ENCODE measurements at places on chromosomes 4 and X. TPM values are rescaled to one million over a fixed set of nuclear protein-coding genes. Genes with fewer than 3 reads are reported as not detected.

- H3K27ac ChIP-seq: peak overlapping the region; percentile 70
- H3K4me1 ChIP-seq: no peaks in the 10 kb centered on the region
- H3K36me3 ChIP-seq: no peaks in the 10 kb centered on the region
- H3K4me3 ChIP-seq: peak overlapping the region; percentile 54
- no peak for DNase-seq
- H3K27me3 ChIP-seq: no peaks in the 10 kb centered on the region
Measured at GRCh38 chrX:19887911-19888879, 795 bp upstream of the SH3KBP1 start.

DNA sequence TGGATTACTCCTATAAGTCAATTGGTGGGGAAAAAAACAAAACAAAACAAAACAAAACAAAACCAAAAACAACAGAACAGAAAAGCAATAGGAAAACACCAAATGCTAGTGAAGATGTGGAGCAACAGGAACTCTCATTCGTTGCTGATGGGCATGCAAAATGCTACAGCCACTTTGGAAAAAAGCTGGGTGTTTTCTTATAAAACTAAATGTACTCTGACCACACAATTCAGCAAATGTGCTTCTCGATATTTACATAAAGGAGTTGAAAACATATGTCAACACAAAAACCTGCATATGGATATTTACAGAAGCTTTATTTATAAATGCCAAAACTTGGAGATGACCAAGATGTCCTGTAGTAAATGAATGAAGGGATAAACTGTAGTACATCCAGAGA lies 703.6 kb upstream of the FAM241A start:
- H3K27ac ChIP-seq: no peak overlapping the region
- no peak overlapping the region for H3K4me3 ChIP-seq
- no peaks in the 10 kb centered on the region for H3K27me3 ChIP-seq

GRCh38 chrX:24377195-24377594 lies 16.8 kb downstream of the SUPT20HL1 start:
- H3K4me3 ChIP-seq: no peak overlapping the region
- no peaks in the 10 kb centered on the region for H3K36me3 ChIP-seq
- H3K27ac ChIP-seq: no peak overlapping the region

DNA sequence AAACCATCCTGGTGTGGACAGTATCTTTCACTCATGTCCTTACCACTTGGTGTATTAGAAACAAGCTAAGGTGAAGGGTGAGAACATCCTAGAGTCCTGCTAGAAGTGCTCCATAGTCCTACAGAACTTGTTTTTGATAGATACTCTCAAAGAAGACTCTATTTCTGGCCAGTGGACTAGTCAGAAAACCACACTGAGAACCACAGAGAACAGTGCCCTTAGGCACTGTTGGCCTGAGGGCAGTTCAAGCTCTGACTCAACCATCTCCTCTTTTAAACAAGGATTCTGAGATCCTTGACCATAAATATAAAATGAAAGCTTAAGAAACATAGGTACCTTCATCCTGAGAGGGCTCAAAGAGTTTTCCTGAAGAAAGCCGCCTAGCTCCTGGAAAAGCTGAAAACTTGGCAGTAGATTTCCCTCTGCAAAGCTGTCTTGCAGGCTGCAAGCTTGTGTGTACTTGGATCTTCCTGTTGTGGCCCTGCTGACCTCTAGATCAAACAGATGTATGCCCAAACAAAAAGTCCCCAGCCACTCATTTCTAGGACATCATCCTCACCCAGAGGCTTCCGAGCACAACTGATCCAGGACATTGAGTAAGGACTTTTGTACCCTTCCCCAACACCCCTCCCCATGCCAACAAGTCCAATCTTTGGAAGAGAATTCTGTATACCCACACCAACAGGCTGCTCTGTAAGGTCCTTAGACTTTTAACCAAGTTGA lies 111.6 kb upstream of the CXCL13 start:
- H3K27ac ChIP-seq: no peak overlapping the region
- H3K4me1 ChIP-seq: no peaks in the 10 kb centered on the region
- H3K4me3 ChIP-seq: no peak overlapping the region

GRCh38 chrX:104166735-104167436 lies 633 bp downstream of the FAM199X start:
- H3K27ac ChIP-seq: peak overlapping the region; percentile 89
- H3K36me3 ChIP-seq: peaks cover 2% of the 10 kb centered on the region
- no peak for DNase-seq
- H3K4me3 ChIP-seq: peak overlapping the region; percentile 88
- no peaks in the 10 kb centered on the region for H3K27me3 ChIP-seq
- H3K4me1 ChIP-seq: peaks cover 24% of the 10 kb centered on the region

GRCh38 chr4:105352826-105353225 lies 121.0 kb downstream of the PPA2 start:
- H3K4me1 ChIP-seq: no peaks in the 10 kb centered on the region
- no peak for DNase-seq
- H3K27me3 ChIP-seq: no peaks in the 10 kb centered on the region
- H3K27ac ChIP-seq: no peak overlapping the region

DNA sequence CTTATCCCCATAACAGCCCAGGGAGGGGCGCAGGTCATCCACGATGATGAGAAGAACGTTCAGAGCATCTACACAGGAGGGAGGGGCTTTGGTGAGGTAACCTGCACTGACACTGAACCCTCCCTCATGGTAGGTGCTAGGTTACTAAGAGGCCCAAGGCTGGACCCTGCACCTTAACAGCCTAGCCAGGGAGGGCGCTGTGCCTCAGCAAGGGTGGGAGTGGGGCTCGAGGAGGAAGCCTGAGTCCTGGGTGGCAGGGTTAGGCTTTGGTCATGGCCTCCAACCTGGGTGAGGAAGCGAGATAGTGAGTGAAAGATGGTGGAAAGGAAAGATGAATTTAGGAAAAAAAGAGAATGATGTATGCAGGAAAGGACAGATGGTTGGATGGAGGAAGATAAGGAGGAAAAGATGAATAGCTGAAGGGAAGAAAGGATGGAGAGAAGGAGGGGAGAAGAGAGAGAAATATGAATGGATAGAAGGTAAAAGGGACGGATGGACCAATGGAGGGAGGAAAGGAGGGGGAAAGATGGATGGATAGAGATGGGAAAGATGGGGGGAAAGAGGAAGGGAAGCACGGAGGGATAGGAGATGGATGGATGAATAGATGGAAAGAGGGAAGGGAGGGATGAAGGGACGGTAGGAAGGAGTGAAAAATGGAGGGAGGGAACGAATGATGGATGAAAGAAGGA lies 736 bp downstream of the IDS start:
- DNase-seq: no peak
- H3K4me1 ChIP-seq: peaks cover 7% of the 10 kb centered on the region
- no peaks in the 10 kb centered on the region for H3K27me3 ChIP-seq
- H3K36me3 ChIP-seq: no peaks in the 10 kb centered on the region
- peak overlapping the region; percentile 61 for H3K4me3 ChIP-seq
- peak overlapping the region; percentile 74 for H3K27ac ChIP-seq

DNA sequence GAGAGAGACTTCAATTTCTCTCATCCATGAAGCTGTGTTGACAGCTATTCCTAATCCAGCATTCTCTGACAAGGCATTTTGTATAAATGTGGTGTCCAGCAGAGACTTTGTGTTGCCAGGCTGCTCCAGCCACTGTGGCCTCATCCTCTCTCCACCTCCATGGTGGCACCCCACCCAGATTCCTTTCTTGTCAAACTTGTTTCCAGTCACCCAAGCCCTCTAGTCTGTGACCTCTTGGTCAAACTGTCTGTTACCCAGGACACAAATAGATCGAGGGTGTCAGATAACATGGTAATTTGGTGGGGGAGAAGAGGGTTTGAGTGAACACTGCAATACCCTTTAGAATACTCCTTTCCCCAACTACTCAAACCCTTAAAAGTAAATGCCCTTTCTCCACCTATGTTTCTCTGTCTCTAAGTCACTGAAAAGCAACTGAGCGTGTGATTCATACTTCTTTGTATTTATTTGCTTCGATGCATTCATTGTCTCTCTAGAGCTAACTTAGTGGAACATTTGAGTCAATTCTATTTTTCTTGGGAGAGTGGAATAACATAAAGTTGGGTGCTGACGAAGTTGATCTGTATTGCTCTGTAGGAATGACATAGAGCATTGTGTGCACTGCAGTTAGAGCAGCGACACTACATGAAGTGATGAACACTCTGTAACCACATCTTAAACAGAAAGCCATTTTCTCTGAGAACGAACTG lies 13.7 kb downstream of the PITX2 start:
- no peak overlapping the region for H3K4me3 ChIP-seq
- DNase-seq: no peak
- no peaks in the 10 kb centered on the region for H3K4me1 ChIP-seq
- no peaks in the 10 kb centered on the region for H3K36me3 ChIP-seq
- H3K27ac ChIP-seq: no peak overlapping the region

DNA sequence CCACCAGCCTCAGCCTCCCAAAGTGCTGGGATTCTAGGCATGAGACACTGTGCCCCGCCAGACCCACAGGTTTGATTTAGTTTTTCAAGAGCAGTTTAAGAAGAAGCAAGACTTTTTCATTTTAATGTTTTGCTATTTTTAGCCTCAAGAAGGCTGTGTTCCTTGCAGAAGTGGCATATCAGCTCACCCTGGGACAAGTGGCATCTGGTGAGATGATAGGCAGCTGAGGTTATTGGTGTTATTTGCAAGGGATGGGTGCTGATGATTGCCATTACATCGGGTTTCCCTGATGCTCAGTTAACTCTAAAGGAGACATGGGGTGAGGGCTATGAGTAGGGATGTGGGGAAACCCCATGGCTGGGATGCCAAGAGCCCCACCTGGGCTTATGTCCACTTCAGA lies 120.4 kb downstream of the MXRA5 start:
- H3K36me3 ChIP-seq: no peaks in the 10 kb centered on the region
- no peak overlapping the region for H3K4me3 ChIP-seq
- no peak for DNase-seq
- no peak overlapping the region for H3K27ac ChIP-seq
- no peaks in the 10 kb centered on the region for H3K27me3 ChIP-seq

DNA sequence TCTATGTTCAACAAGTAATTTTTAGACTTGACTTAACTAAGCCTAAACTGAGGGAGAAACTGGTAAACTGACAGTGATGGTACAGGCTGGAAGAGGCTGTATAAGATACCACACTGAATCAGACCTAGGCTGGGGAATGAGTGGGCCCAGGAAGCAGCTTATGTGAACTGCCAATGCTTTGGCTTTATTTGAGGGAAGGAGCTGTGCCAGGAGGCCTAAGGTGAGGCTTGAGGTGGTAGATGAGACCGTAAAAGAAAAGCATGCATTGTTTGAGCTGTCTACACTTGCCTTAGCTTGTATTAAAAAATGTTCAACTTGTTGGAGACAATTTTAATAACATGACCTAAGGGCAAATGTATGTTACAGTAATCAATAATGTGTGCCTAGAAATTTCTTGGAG lies 96.2 kb downstream of the RS1 start:
- H3K27ac ChIP-seq: no peak overlapping the region
- H3K4me1 ChIP-seq: no peaks in the 10 kb centered on the region
- no peaks in the 10 kb centered on the region for H3K27me3 ChIP-seq
- H3K4me3 ChIP-seq: no peak overlapping the region
- DNase-seq: no peak
- no peaks in the 10 kb centered on the region for H3K36me3 ChIP-seq

ARX gene
- 0.15 TPM for total RNA-seq

Measured in Panc1 (cell line).